Hypothalamus (tissue), 51 donors: ENCODE measurements at places on chromosomes 11 and 22.

DNA sequence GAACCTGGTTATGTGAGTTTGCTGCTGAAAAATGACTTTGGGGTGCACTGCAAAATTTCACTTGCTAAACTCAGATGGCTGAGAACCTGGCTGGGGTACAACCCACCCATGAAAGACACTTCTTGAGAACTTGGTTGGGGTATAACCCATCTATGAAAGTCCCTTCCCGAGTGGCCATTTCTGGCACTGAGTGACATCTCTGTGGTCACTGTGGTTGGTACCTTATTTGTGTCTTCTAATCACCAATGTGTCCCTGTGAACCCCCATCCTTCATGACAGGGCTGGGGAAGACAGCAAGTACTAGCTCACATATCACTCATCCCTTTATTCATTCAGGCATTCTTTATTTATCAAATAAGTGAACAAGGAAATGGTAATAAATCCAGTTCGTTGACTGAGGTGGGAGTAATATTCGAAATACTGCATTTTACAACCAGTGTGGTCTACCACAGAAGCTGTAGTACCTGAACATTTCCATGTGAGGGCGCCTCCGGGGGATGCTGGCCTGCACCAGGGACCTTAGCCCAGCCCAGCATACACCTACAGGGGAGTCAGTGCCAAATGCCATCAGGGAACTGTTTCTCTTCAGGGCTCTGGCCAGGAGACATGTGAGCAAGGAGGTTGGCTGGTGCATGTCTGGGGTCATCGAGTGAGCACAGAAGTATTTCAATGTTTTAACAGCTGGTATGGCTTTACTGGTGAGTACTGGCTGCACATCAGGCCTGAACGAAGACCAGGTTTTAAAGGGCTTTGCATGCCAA, 122.1 kb downstream of the CSNK2A3 start:
- DNase-seq: no peak

DNA sequence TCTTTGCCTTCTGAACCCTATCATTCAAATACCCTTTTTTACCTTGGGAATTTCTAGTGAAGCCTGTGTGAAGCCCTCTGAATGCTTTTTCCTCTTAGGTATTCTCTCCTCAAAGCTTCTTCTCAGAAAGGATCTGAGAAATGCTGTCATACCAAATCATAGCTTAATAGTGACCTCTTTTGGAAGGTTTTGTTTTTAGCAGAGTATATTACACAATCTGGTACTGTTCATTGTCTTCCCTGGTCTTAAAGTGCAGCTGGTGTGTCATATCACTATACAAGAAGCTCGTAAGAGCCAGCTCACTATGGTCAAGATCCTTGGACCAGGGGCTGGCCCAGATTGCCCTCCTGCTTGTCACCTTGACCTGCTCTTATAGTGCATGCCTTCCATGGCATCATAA, 204.4 kb upstream of the ANO5 start:
- DNase-seq: no peak

DNA sequence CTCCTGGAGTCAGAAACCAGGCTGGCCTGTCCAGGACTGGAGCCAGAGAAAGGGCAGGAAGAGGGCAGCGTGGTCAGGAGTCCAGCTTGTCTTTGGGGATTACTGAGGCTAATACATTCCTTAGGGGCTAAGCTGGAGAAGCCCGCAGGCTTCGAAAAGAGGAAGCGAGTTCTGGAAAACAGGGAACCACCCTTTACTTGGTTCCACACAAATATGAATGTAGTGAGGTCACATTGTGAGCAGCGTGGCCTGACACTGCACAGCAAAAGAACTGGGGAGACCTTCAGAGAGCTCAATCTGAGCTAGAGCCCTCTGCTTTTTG, 132.3 kb downstream of the CEP164 start:
- no peak for DNase-seq

DNA sequence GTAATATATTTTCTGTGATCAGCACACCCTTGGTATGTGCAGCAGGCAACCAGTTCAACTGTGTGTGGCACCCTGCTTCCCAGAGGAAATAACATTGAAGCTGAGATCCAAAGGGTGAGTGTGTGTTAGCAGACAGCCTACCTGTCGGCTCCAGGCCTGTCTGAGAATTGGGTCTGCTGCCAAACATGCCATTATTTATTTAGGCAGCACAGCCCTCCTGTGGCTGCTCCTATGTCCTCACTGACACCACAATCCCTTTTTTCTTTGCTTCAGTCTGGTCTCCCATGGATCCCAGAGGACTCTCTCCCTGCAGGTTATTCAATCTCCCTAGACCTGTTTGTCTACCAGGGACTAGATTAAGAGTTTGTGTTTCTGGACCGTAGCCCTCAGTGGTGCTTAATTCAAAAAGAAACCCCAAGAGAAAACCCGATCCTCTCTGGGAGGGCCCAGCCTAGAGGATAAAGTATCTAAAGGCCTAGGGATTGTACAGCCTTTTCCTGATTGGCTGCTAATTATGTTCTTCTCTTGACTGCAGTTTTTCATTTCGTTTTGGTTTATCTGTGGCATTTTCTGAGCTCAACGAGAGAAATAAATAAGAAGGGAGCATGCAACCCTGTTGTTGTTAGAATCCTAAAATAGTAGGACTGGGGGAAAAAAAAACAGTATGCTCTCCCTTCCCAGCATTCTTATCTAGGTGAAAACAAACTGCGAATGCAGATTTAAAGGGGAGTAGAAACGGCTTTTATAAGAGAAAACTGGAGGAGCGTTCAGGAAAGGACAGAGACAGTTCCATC, 24.1 kb downstream of the KCNE3 start:
- DNase-seq: no peak

- no peak for DNase-seq
Measured at GRCh38 chr11:27619763-27620335, 80.4 kb downstream of the BDNF start.

- no peak for DNase-seq
Measured at GRCh38 chr11:35804451-35805040, 139.3 kb upstream of the LDLRAD3 start.

- DNase-seq: no peak
Measured at GRCh38 chr11:70480711-70481110, 82.4 kb downstream of the CTTN start.

DNA sequence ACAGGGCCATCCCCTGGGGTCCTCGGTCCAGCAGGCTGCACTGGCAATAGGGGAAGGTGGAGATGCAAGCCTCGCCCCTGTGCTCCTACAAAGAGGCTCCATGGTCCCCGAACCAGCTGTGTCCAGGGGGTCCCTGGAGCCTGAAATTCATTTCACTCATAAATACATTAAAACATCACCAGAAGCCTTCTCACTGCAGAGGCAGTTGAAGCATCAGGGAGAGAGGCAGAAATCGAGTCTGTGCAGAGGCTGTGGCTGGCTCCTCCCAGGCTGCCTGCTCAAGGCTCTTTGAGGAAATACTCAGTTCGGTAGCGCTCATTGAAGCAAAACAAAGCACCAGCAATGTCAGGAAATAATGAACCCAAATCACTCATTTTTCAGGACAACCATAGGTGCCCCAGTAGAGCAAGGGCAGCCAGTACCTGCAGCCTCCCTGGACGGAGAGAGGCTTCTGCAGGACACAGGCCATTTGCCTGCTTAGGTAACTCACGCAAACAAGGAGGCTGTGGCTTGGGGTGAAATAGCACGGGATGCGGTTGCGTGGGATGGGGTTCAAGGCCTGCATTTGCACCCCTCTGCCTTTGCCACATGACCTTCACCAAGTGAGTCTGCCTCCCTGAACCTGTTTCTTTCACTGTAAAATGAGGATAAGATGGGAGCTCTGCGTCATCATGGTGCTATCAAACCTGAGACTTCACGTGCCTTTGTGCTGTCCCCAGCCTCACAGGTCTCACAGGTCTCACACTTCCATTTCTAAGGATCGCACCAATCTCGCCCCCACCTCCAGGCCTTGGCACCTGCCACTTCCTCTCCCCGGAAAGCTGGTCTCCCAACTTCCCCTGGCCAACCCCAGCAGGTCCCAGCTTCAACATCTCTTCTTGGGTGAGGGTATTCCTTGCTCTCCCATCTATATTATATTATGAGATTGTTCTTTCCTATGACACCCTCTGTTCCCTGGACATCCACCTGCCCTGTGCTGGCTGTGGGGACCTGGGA, 84.3 kb upstream of the SHISAL1 start:
- no peak for DNase-seq

DNA sequence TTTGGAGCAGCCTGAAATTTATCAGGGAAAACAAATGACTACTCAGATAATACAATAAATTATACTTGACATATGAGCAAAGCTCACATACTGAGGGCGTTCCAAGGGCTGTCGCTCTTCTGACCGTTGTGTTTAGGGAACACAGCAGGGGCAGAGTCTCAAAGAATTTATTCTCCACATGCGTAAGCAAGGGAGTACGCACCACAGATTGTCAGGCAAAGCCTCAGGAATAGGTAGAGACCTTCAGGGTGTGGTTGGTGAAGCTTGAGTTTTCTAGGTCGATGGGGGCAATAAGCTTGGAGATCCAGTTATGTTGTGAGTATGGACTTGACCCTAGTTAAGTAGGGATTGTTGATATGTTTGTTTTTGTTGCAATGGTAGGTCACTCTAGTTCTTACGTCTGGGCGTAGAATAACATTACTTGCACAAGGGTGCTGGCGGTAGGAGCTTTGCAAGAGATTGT, 830 bp downstream of the ACAT1 start:
- no peak for DNase-seq

- DNase-seq: peak; percentile 80
Measured at GRCh38 chr22:31346255-31346732, at the start of gene PATZ1. PATZ1 (minus strand) TSS chr22:31346346; CDS start chr22:31345602, 744 bp downstream.

DNA sequence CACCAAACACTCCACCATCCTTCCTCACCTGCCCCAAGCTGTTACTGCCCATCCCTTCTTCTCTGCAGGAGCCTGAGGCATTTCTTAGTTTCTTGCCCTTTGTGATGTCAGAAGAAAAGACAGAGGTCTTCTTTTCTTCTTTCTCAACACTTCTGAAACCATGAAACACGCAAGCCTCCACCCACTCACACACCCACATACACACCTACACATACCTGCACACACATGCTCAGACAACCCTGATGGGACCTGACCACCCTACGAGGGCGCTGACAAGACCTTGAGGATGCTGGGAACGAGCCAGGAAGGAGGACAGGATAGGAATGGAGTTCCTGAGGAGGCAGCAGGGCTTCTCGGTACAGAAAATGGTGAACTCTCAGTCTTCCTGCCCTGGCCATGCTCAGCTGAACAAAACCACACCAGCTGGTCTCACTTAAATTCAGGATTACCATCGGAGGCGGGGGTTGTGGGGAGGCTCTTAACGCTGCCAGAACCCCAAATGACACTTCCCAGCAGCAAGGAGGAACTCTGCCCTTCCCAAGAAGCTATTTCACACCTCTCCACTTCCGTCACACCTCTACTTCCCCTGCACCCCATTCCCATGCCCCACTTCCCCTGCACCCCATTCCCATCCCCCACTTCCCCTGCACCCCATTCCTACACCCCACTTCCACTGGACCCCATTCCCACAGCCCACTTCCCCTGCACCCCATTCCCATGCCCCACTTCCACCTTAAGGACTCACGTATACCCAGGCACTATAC, 41.0 kb downstream of the CSF2RB start:
- DNase-seq: no peak

- DNase-seq: no peak
Measured at GRCh38 chr22:33889748-33890147, 30.5 kb downstream of the LARGE1 start.

DNA sequence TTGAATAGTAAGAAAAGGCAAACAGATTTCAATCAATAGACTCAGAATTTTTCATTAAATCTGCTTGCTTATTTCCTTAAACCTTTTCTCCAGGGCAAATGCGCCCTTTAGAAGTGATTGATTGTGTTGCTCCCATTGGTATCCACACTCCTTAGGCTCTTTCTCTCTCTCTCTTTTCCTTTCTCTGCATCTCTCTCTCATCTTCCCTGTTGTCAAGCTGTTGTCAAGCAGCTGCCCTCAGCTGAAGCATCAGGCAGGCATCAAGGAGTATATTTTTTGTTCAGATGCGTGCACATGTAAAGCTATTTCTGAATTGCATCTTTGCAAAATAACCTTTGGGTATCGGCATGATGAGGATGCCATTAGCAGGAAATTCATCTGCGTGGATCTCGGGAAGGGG, 107.2 kb upstream of the PLET1 start:
- DNase-seq: no peak

DNA sequence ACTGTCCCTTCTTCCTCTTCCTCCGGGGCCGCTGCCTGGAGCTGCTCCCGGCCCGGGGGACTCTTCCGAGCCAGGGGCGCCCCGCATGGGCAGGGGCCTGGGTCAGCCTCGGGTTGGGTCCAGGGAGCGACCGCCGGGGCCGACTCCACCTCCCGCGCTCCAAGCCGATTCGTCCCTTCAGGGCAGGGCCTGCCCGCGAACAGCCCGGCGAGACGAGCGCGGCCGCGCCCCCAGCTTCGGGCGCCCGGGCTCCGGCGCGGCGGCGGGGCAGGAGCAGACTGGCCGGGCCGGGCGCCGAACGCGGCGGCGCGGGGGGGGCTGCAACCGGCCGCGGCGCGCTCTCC, at the start of gene LARGE1:
Gene LARGE1, minus strand, starts transcription at position 280 of the 344 bp plus-strand sequence.
- DNase-seq: peak; percentile 44

- DNase-seq: no peak
Measured at GRCh38 chr11:93481696-93482095, 61.5 kb downstream of the SMCO4 start.

DNA sequence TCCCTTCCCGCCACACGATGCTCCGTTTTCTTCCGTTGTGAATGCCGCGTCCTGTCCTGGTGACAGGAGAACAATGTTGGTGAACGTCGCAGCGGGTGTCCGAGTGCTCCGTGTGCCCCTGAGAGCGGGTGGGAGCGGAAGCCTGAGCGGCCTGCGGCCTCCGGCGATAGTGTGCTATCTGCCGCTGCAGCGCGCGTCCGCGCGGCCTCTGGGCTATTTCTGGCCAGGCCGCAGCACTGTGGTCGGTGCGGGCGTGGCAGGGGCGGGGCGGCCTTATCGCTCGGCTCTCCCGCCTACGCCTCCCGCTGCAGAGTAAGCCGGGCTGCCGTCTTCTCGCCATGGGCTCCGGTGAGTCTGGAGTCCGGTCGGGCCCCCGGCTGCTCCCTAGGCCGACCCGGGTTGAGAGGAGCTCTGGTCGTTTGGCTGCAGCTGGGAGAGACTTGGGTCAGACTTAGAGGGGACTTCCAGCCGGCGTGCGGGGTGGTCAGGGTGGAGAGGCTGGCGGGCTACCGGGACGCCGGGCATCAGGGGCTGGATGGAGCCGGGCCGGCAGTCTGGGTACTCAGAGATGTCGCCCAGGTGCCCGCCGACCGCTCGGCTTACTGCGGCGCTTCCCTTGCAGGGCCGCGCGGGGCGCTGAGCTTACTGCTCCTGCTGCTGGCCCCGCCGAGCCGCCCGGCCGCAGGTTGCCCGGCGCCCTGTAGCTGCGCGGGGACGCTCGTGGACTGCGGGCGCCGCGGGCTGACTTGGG, at the start of gene GP1BB:
Gene GP1BB, plus strand, starts transcription at position 308 of the 751 bp plus-strand sequence. Its CDS starts 31 bp downstream, at position 339.
- no peak for DNase-seq

GRCh38 chr11:747158-748006, at the start of gene TALDO1:
TALDO1 (plus strand) TSS chr11:747464; CDS start chr11:747482, 18 bp downstream.
- peak; percentile 85 for DNase-seq

GRCh38 chr22:39653787-39654077, 83.2 kb downstream of the CACNA1I start:
- no peak for DNase-seq

- peak; percentile 14 for DNase-seq
Measured at GRCh38 chr22:17896586-17896985, 122.3 kb upstream of the BID start.

- DNase-seq: no peak
Measured at GRCh38 chr11:108237058-108237481, 14.2 kb downstream of the ATM start.
